Stimulated activated CD4-positive, alpha-beta T cell treated with anti-CD3 and anti-CD28 coated beads, Interleukin-4, amount 100 ng/mL, for 48 hours (primary cell): ENCODE measurements at places on chromosomes 3 and 15.

DNA sequence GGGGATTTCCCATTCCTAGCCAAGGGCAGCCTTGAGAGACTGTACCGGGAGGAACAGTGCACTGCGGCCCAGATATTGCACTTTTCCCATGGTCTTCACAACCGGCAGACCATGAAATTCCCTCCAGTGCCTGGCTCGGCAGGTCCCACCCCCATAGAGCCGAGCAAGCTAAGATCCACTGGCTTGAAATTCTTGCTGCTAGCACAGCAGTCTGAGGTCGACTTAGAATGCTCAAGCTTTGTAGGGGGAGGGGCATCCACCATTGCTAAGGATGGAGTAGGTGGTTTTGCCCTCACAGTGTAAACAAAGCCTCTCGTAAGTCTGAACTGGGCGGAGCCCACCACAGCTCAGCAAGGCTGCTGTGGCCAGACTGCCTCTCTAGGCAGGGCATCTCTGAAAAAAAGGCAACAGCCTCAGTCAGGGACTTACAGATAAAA is 156.3 kb downstream of the FRMD5 start:
- no peak for DNase-seq

- no peak for DNase-seq
Observed at GRCh38 chr15:91694131-91694830, 159.2 kb upstream of the SLCO3A1 start.

- no peak for DNase-seq
Observed at GRCh38 chr3:99741588-99741987, 76.1 kb upstream of the CMSS1 start.

GRCh38 chr15:41231422-41232226 is 556 bp downstream of the CHP1 start:
- DNase-seq: no peak
